ENCODE measurements at places on chromosomes 5 and 9.

GRCh38 chr5:150401076-150401375 is 11.7 kb downstream of the CD74 start:
- DNase-seq: no peak

DNA sequence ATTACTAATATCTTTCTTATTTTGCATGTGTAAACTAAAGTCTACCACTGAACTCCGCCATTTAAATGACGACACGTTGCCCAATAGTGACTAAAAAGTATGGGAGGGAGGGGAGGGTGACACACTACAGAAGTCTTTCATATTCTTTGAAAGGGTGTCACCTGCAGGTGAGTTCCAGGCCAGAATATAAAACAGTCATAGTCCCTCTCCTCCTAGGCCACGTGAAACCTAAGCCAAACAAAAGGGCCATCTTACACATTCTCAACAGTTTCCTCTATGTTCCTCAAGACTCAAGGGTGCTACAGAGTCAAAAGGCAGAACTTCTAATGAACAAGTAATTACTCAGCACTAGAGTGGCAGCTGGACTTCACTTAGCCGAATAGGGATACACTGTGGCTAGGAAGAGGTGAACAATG is 6.4 kb downstream of the CEMIP2 start:
- no peak for DNase-seq

GRCh38 chr5:53343187-53343586 is 137.2 kb upstream of the FST start:
- DNase-seq: no peak

DNA sequence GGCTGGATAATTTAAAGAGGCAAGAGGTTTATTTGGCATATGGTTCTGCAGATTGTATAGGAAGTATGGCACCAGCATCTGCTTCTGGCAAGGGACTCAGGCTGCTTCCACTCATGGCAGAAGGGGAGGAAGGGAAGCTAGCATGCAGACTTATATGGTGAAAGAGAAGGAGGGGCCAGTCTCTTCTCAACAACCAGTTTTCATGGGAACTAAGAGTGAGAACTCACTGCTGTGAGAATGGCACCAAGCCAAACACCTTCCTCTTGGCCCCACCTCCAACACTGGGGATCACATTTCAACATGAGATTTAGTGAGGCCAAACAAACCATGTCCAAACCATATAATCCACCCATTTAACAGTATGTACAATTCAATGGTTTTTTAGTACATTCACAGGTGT is 113.3 kb upstream of the SHB start:
- DNase-seq: peak; percentile 37

GRCh38 chr5:22431406-22431805 is 421.7 kb downstream of the CDH12 start:
- no peak for DNase-seq

- DNase-seq: no peak
Measured at GRCh38 chr9:96274939-96275338, 27.0 kb downstream of the HSD17B3 start.

DNA sequence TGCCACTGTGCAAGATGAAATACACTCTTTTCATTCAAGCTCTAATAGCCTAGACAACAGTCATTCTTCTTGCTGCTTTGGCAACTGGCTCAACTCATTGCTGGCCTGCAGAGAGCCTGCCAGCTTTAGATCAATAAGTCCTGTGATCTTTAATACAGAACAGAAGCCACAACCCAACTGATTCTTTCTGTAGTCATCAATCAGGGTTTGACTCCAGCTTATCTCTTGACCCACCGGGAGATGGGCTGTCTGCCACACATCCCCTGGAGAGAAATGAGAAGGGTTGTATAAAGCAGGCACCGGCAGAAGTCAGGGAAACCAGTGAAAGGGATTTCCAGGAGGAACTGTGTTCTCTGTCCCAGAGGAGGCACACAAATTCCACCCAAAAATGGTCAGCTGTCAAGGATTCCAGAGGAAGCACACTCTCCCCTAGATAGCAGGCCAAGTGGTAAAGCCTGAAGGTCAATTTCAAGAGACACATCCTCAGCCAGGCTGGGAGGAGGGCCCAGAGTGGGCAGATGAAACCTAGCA is 24.5 kb downstream of the LHFPL2 start:
- no peak for DNase-seq

GRCh38 chr5:134580001-134580460 is 52.6 kb downstream of the SAR1B start:
- no peak for DNase-seq

- DNase-seq: no peak
Measured at GRCh38 chr9:110979636-110980035, 58.6 kb downstream of the LPAR1 start.

DNA sequence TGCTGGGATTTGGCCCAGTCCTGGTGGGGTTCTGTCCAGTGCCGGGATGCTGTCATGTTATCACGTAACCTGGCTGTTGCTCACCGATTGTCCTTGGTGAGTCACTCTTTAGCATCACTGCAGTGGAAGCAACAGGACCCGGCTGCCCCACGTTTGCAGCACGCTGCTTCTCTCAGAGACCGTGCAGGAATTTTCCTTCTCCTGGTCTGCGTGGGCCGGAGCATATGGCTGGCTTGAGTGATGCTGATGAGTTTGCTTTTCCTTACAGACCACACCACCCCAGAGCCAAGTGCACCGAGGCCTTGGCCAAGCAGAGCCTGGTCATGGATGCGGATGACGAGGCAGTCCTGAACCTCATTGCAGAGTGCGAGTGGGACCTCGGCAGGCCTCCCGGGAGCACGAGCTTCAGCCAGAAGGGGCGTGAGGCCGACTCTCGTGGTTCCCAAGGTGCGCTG is 21.4 kb downstream of the CEP72 start:
- DNase-seq: no peak

DNA sequence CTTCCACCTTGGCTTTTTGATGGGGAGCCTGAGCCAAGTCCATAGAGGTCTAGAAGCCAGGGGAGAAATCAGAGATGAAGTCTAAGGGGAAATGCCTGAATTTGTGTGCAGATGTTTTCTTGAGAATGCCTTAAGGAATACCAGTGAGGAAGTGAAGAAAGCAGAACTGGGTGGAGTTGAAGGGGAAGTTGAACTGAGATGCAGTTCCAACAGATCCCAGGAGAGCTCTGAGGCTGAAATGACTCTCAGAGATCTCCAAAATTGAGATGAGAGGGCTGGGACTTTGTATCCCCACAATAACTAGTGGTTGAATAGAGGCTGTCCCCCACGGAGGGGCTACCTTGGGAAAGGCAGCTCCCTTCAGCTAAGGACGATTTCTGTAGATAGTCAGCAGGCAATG is 197.1 kb downstream of the ZNF462 start:
- DNase-seq: no peak

DNA sequence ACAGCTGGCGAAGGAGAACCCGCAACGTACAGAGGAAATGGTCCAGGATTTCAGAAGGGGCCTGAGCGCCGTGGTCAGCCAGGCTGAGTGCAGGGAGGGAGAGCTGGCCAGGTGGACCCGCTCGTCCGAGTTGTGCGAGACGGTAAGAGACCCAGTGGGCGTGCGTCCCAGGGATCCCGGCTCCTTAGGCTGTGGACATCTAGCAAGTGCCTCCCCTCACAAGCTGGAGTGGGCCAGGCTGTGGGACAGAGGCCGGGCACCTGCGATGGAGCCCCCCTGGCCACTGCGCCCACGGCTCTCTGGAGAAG is 29.5 kb upstream of the LRRC14B start:
- DNase-seq: no peak

GRCh38 chr5:50415912-50416311 is 25.2 kb downstream of the EMB start:
- DNase-seq: no peak

DNA sequence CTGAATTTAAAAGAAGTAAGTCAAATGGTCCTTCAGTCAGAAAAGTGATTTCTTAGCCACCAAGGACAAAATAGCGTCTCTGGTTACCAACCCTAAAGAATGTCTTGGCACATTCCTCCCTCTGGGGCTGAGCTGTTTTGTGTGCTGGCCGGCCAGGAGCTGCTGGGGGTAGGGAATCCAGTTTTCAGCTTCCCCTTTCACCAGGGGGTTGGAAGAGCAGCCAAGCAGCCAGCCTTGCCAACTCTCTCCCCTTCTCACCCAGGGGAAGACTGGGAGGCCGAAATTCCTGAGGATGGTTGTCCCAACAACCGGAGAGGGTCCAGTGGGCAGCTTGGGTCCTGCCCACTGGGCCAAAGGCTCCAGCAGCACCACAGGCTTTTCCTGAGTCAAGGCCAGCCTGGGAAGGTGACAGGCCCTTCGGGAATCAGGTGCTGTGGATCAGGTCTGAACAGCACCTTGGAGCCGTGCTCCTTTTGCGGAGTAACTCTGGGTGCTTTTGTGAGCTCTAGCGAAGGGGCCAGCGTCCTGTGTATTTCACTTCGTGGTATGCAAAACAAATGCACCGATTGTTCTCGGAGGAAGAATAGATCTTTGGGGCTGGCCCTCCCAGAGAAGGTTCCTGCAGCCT is 4.2 kb downstream of the WWC1 start:
- no peak for DNase-seq

DNA sequence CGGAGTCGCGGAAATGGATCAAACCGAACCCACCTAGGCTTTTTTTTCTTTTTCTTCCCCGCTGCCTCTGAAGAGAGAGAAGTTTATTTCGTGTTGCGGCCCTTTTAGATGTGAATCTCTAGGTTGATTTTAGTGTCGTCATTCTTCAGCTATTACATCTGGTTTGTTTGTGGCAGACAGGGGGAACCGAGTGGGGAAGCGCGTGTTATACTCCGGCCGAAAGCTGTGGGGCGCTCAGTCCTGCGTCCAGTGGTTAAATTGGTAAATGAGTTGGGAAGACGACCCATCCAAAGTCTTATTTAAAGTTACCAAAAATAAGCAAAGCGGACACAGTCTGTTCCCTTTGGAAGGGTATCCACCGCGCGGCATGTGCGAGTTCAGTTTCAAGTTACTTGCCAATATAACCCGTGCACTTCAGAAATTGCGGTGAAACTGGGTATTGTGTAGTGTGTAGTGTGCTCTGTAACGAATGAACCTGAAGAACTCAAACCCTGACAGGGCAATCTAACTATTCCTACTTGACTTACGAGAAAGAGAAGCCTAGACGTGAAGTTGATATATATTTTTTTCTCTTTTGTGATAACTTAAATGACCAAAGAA is 1.3 kb downstream of the MAN2A1 start:
- DNase-seq: peak; percentile 48

DNA sequence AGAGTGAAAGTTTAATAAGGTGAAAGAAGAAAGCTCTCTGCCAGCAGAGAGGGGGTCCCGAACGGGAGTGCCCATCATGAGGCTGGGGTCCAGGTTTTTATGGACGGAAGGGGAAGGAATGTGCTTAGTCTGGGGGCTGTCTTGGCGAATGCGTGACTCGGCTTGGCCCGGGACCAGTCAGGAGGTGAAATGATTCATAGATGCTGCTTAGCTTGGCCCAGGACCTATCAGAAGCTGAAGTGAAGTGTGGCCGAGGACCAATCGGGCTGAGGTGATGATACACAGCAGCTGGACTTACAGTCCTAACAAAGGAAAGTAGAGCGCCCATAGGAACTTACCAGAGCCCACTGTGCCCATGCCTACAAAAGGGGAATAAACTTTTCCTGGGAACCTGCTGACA is 3.9 kb upstream of the FKTN start:
- DNase-seq: no peak

GRCh38 chr5:122942164-122942914 is 94.2 kb downstream of the PPIC start:
- peak; percentile 55 for DNase-seq

- DNase-seq: no peak
Measured at GRCh38 chr9:89929315-89929672, 324.5 kb downstream of the GADD45G start.

DNA sequence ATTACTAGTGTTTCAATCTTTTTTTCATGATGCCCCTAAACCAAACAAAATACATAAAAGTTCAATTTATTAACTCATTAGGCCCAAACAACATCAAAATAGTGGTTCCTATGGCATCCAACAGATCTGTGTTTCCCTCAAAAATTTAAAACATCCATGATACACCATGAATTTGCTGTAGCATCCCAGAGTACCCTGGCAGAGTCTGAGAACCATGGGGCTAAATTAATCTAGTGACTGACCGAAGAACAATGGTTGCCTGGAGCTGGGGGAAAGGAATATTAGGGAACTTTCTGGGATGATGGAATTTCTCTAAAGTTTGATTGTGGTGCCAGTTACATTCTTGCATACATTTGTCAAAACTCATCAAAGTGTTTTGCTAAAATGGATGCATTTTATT is 79.5 kb upstream of the TRIO start:
- DNase-seq: no peak

- DNase-seq: no peak
Measured at GRCh38 chr9:16320338-16320902, 550.0 kb downstream of the BNC2 start.

DNA sequence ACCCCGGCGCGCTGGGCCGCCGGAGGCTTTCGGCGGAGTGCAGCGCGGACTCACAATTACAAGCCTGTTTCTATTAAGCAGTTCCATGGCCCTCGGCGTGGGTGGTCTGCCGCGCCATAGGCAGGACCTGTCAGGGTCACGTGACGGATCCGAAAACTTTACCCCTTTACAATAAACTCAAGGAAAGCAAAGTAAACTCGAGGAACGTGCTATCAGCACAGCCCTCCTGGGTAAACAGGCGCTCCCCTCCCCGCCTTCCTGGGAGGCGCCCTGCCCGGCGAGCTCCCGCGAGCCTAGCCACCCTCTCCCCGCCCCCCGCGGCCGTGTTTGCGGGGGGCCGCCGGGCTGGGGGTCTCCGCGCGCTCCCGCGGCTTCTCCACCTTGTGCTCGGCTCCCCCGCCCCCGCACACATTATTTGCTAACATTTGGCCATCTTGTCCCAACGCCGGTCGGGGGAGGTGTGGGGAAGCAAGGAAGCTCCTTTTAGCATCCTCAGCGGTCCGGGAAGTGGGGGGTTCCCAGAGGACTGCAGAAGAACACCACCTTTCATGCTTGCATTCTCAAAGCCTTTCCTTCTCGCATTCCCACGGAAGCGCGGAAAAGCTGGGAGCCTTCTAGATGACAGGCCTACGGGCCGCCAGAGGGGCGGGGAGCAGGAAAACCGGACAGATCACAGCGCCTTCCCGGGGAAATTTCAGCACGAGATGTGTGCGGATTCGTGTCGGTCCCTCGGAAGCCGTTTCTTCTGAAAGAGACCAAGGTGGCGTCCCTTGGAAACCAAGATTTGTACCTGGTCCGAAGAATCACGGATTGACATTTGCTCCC is at the start of gene PTCH1:
Gene PTCH1, minus strand, starts transcription at position 238 of the 825 bp plus-strand sequence.
- DNase-seq: no peak

GRCh38 chr5:137190441-137190840 is 308.7 kb downstream of the SPOCK1 start:
- no peak for DNase-seq

GRCh38 chr5:164052536-164053093 is 547.2 kb downstream of the MAT2B start:
- DNase-seq: no peak

- DNase-seq: no peak
Measured at GRCh38 chr9:109120204-109120789, 550 bp upstream of the TMEM245 start.

- DNase-seq: peak; percentile 57
Measured at GRCh38 chr9:4573634-4574389, 83.5 kb downstream of the SLC1A1 start.

GRCh38 chr9:136283291-136284235 is 20.3 kb downstream of the CCDC187 start:
- peak; percentile 57 for DNase-seq

DNA sequence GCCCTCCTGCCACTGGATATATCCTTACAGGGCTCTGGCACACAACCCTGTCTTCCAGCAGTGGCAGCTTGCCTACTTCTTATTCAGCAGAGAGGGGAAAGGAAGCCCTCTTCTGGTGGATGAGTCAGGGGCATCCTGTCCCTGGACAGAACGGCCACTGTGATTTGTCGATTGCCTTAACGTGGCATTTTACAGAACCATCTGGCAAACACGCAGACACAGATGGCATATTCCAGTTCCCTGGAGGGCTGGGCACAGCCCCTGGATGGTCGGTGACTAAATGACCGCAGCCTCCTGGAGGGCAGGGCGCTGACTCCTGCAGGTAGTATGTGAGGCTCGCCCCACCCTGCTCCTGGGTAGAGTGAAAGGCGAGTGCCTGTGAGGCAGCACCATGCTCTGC is 62.1 kb downstream of the DCP2 start:
- no peak for DNase-seq

Data from COR-L47 (cell line).